Smooth muscle cell of bladder (primary cell): ENCODE measurements at places on chromosomes 3 and 15. TPM values are rescaled to one million over a fixed set of nuclear protein-coding genes. Genes with fewer than 3 reads are reported as not detected.

U2SURP gene
- 42.2 and 44.8 TPM in 2 replicates for total RNA-seq

TGM5 gene
- total RNA-seq: not detected in 2 replicates

POPDC2 gene
- under 0.01 and 0.37 TPM in 2 replicates for total RNA-seq

FSIP1 gene
- total RNA-seq: 1.7 and 4.4 TPM in 2 replicates

LRRC3B gene
- total RNA-seq: under 0.01 TPM in 1 of 2 replicates, not detected in the other

NEK10 gene
- 12.7 and 15.8 TPM in 2 replicates for total RNA-seq

TCF12 gene
- total RNA-seq: 72.9 and 97.0 TPM in 2 replicates

FHIT gene
- 0.28 and 1.1 TPM in 2 replicates for total RNA-seq

SCAANT1 gene
- total RNA-seq: not detected in 2 replicates

SAMMSON gene
- not detected in 2 replicates for total RNA-seq

CLDN18 gene
- not detected in 2 replicates for total RNA-seq

C3orf20 gene
- under 0.01 and 0.09 TPM in 2 replicates for total RNA-seq
